ENCODE measurements at places on chromosomes 1 and 21.
A peak's percentile ranks its signal among the peaks of the same experiment; 100 is the strongest.

DNA sequence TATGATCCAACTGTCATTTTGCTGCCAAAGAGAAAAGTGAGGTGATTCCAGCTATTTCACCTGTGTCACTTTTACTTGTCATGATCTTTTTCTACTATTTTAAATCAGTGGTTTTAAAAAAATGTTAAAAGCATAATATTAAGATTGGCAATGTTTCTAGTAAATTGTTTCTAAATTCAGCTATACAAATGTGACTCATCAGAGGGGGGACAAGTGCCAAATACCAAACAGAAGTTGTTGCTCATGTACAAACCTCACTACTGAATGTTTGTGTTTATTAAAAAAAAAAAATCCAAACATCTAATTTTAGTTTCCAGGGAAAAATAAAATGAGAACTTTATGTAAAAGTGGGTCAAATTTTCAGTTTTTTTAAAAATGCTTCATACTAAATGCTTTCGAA is 346.2 kb upstream of the SNX7 start:
- DNase-seq = no peak

GRCh38 chr1:62778208-62778607 is 5.7 kb upstream of the ATG4C start:
- no peak for DNase-seq

GRCh38 chr1:181134543-181135436 is 46.3 kb downstream of the IER5 start:
- peak; percentile 77 for DNase-seq

GRCh38 chr1:181124291-181124751 is 35.8 kb downstream of the IER5 start:
- peak; percentile 69 for DNase-seq

- DNase-seq = peak; percentile 94
Measured at GRCh38 chr1:1063945-1064831, 9.9 kb downstream of the RNF223 start.

GRCh38 chr1:85911742-85912141 is 203.5 kb upstream of the ZNHIT6 start:
- no peak for DNase-seq

- DNase-seq = no peak
Measured at GRCh38 chr1:213124590-213124989, 73.5 kb downstream of the RPS6KC1 start.

DNA sequence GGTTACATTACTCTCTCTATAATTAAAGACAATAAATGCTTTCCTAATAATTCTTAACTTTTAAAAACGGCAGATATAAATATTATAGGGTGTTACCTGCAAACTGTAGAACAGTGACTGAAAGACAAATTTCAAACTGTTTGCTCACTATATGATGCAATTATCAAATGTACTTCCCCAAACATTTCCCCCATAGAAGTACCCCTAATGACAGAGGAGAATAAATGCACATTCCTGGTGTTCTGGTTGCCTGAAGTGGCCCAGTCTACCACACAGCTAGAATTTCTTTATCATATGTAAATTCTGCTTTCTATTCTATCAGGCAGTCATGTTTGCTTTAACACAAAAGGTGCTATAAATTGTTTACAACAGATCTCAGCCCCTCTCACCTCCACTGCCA is 70.4 kb downstream of the VAV3 start:
- DNase-seq = peak; percentile 32

- no peak for DNase-seq
Measured at GRCh38 chr1:211309617-211310016, 17.0 kb upstream of the TRAF5 start.

- peak; percentile 84 for DNase-seq
Measured at GRCh38 chr1:206557636-206558473, 50.5 kb downstream of the RASSF5 start.

DNA sequence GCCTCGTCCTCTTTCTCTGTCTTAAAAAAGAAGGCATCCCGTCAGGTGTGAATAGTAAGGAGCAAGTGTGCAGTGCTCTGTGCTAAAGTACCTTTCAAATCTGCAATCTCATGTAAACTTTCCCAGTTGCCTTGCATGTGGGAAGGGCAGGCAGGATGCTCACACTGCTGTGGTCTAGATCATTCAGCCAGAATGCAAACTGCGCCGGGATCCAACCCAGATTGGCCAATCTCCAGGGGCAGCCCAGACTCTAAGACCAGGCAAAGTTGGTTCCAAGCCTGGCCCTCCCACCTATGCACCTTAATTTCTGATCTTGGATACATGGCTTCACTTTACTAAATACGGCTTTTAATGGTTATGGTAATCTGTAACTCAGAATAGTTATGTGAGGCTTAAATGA is 3.2 kb upstream of the MAP1LC3C start:
- no peak for DNase-seq

DNA sequence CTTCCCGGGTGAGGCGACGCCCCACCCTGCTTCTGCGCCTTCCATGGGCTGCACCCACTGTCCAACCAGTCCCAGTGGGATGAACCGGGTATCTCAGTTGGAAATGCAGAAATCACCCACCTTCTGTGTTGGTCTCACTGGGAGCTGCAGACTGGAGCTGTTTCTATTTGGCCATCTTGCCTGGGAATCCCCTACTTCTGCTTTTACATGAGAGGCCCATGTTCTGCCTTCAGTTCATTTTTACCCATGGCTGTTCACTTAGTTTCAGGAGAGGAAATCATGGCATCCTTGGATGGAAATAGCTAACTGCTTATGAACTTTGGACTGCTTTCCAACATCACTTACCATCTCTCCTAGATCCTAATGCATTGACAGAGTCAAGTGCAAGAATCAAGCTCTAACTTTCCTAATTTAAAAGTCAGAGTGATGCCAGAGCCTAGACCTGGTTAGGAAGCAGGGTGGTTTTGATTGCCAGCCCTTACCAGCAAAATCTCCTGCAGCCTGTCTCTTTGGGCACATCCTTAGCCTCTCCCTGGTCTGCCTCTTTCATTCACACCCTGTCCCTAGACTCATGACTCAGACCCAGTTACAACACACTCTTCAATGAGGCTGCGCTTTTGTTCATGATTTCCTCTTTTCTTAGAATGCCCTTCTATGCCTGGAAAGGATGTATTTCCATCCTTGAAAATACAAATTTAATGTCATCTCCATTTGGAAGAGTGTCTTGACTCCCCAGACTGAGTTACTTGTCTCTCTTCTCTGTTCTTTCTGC is 137.2 kb downstream of the KCTD3 start:
- DNase-seq = peak; percentile 55

- no peak for DNase-seq
Measured at GRCh38 chr1:28066393-28067154, 21.8 kb downstream of the EYA3 start.

DNA sequence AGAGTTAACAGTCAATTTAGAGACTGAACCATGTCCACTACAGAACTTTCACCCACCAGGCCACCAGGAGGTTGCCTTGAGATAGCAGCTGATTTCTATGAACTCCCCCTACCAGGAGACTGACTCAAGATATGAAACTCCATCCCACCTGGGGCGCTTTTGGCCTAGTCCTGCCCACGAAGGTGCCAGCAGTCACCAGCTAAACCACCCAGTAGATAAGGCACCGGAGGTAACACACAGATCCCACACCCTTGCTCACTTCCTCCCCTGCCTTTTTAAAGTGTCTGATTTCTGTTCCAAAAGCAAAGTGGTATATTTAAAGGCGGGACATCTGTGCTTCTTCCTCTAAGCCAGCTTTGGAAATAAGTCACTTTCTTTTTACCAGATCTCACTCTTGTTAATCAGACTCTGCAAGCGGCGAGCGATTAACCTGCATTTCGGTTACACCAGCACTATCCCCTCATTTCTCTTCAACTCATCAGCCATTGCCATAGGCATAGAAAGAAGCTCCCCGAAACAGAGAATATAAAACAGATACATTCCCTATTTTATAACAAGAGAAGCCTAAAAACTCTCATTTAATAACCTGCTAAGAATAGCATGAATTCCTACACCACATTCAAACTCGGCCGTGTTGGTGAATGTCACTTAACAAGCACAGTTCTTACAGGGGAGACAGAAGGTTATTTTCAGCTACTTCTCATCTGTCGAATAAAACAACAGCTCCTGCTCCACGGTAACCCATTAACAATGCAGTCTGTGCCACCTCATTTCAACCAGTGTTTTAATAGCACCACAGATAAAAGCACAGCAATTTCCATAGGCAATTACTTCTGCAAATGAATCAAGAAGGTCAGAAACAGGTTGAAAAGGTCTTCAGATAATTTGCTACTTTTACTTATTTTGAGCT is 318.1 kb downstream of the KCNH1 start:
- DNase-seq = no peak
